ENCODE measurements at places on chromosomes 4 and X. TPM values are rescaled to one million over a fixed set of nuclear protein-coding genes. Genes with fewer than 3 reads are reported as not detected.

The ADH1C gene
- total RNA-seq: not detected

The PLAC8 gene
- 0.19 TPM for total RNA-seq

The USP17L22 gene
- not detected for total RNA-seq

The TMEM255A gene
- total RNA-seq: not detected

The RGN gene
- under 0.01 TPM for total RNA-seq

The SSX7 gene
- not detected for total RNA-seq

The PNMA5 gene
- not detected for total RNA-seq

The XG gene
- 0.31 TPM for total RNA-seq

The SMIM31 gene
- not detected for total RNA-seq
